ENCODE measurements at places on chromosomes 5 and 9.

GRCh38 chr9:21590058-21590996, 108.2 kb upstream of the IFNE start:
- no peak for DNase-seq

DNA sequence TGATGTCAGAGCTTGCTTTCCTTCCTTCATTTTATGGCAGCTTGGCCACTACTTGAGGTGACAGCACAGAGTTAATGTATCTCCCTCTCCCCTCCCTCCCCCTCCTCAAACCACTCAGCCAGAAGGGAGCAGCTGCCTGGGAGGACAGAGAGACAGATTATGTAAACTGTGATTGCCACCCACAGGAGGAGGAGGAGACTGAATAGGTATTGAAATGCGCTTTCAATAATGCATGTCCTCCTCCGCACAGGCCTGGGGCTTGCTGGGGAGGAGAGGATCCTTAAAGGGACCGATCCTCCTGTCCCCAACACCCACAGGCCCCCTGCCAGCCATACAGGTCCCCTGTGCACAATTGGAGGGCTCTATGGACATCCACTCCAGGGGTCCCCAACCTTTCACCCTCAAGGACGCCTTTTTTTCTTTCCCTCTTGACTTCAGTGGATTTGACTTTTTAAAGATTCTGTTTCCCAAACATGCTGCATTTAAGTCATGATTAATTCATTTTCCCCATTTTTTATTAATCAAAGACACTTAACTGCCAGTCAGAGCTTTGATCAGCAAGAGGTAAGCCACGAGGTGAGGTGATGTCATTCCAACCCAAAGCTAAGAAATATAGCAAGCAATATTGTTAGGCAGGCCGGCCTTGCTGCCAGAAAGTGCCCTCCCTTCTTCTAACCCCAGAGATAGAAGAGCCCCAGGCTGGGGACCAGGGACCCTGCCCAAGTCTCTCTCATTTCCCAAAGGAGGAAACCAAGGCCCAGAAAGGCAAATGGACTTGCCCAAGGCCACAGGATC, 47.5 kb upstream of the CPLX2 start:
- no peak for DNase-seq

DNA sequence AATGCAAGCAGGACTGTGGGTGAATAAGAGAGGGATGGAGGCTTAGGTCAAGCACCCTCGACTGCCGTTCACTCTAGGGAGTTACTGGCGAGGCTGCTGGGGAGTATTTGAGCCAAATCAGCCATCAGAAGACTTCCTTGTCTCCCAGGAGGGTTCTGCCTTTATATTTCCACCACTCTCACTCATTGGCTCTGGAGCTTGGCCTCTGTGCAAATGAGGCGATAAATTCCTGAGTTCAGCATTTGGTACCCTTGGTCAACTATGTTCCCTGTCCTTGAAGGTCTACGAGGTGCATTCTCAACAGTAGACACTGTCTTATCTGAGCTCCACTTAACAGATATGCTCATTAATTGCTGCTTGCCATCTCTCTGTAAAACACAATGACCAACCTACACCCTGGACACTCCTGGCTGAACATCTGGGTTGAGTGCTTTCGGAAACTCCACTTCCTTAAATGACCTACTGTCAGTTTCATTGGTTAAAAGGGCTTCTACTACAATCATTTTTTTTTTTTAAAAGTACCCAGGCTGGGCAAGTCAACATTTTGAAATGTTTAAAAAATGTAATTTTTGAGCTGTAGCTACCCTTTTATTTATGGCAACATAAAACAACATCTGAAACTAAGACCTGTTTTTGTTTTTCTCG, 153.2 kb downstream of the NTRK2 start:
- no peak for DNase-seq

- DNase-seq: no peak
Measured at GRCh38 chr5:118176146-118176545, 812.2 kb downstream of the DTWD2 start.

DNA sequence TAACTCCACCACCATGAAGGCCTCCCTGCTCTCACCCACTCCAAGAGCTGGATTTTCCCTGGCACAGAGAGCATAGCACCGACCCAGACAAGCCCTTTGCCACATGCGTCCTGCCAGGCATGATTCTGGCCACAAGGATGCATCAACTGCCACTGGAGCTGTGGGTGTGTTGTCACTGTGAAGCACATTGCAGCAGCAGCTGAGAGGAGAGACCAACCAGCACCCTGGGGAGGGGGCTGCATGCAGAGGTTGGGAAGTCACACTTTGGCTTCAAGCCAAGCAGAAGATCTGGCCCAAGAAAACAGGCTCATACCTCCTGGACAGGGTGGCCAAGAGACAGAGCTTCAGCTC, 22.6 kb upstream of the PTGES start:
- no peak for DNase-seq

GRCh38 chr9:133347515-133347984, 381 bp downstream of the MED22 start:
- DNase-seq: no peak

- no peak for DNase-seq
Measured at GRCh38 chr9:135992486-135993408, 31.6 kb upstream of the UBAC1 start.

- no peak for DNase-seq
Measured at GRCh38 chr9:36818242-36818938, 215.7 kb downstream of the PAX5 start.

DNA sequence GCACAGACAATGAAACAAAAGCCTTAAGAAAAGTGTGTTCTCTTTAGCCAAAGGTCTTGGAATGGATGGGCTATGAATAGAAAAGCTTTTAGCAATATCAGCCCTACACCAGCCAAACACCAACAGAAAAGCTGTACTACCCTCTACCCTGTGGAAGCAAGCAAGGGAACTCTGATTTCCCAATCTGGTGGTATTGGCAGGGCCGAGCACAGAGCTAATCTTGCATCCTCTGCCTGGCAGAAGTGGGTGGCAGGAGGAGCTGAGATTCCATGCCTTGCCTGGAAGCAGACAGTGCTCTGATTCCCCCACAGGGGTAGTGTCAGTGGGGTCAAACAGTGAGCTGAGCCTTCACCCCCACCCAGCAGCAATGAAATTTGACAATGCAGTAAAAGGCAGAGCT, 29.6 kb upstream of the ZNF782 start:
- DNase-seq: no peak

DNA sequence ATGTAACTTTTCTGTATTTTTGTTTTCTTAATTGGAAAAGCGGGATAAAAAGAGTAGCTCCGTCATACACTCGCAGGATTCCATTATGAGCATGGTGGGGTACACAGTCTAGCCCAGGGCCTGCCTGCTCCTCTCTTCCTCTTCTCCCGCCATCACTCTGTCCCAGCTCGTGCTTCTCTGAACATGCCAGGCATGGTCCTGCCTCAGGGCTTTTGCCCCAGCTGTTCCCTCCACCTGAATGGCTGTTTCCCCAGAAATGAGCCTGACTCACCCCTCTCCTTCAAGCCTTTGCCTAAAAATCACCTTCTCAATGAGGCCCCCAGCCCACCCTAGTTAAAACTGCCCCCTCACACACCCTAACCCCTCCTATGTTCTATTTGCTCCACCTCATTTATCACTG, 4.5 kb downstream of the CORO2A start:
- DNase-seq: no peak

DNA sequence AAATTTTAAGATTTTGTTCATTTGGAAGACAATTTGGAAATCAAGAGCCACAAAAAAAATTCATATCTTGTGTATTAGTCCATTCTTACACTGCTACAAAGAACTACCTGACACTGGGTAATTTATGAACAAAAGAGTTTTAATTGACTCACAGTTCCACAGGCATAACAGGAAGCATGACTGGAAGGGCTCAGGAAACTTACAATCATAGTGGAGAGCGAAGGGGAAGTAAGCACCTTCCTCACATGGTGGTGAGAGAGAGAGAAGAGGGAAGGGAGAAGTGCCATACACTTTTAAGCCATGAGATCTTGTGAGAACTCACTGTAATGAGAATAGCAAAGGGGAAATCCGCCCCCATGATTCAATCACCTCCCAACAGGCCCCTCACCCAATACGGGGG, 274.4 kb downstream of the KCNN2 start:
- no peak for DNase-seq

- no peak for DNase-seq
Measured at GRCh38 chr9:90064971-90065370, 460.2 kb downstream of the GADD45G start.

GRCh38 chr5:174581479-174581878, 142.9 kb upstream of the MSX2 start:
- DNase-seq: no peak

- no peak for DNase-seq
Measured at GRCh38 chr9:96136992-96137670, 164.8 kb downstream of the HSD17B3 start.

DNA sequence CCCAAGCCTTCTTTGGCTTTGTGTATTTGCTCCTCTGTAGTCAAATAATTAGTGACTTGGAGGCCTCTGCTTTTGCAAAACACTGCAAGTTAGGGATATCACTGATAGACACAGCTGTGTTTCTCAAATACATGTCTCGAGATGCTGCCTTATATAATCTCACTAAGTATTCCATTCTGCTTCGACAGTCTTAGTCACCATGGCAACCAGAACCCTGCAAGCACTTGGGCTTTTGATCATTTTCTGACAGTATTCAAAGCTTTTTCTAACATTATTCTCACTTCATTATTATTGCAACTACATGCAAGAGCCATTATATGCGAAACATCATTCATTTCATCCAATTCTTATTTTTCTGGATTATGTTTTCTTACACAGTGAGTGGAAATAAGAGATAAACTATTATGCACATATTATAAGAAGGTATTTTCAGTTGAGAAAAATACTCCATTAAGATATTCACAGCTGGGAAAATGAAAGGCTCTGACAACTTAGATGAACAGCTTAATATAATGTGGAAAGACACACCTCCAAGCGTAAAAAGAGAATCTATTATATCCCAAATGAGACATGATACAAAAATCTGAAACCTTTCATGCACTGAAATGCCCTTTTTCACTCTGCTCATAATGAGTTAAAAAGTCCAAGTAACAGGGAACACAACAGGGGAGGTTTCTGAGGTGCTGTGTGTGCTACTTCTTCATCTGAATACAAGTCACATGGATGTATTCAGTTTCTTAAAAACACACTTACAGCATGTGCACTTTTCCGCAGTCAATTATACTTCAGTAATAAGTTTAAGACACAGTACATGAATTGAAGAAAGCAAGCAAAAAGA, 93.9 kb downstream of the SCAI start:
- DNase-seq: no peak

DNA sequence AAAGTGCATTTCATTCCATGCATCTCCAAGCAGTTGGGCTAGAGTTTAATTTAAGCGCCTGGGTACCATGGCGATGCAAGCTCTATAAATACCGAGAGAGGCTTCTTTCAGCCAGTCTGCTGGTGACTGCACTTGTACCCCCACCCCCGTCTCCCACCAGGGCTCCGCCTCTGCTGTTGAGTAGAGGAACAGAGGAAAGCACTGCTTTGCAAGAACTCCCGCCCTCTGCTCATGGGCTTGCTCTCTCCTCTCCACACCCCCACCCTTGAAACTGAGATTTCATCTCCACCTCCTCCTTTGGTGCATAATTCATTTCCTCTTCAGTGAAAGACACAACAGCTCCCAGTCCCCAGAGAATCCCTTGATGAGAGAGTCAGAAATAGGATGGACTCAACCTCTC, 5.1 kb upstream of the WWC1 start:
- no peak for DNase-seq

GRCh38 chr5:83844449-83845068, 123.9 kb upstream of the HAPLN1 start:
- DNase-seq: no peak

GRCh38 chr9:111405701-111406100, 75.7 kb upstream of the OR2K2 start:
- DNase-seq: no peak

DNA sequence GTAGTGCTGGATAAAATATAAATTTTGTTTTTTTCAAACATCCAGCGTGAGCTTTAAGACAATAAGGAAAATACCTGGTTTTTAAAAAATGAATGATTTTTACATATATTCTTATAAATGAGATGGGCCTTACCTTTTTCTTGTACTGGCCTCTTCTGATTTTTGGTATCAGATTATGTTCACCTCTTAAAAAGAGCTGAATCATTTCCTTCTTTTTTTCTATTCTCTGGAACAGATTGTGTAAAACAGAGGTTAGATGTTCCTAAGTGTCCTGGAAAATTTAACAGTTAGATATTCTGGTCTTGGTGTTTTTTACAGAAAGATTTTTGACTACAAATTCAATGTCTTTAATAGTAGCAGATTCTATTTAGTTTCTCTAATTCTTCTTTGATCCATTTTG, 74.6 kb downstream of the NDUFAF2 start:
- DNase-seq: no peak
